ENCODE measurements at places on chromosomes 5 and 9.

GRCh38 chr5:20469792-20470191, 481.8 kb upstream of the CDH18 start:
- DNase-seq = no peak
- H3K4me3 ChIP-seq = no peak overlapping the region
- H3K36me3 ChIP-seq = no peaks in the 10 kb centered on the region

- no peak for DNase-seq
- no peaks in the 10 kb centered on the region for H3K27me3 ChIP-seq
- H3K36me3 ChIP-seq = no peaks in the 10 kb centered on the region
- no peak overlapping the region for H3K4me3 ChIP-seq
- H3K27ac ChIP-seq = no peak overlapping the region
These were observed 128.2 kb upstream of the MYO10 start for GRCh38 chr5:17064241-17064640.

DNA sequence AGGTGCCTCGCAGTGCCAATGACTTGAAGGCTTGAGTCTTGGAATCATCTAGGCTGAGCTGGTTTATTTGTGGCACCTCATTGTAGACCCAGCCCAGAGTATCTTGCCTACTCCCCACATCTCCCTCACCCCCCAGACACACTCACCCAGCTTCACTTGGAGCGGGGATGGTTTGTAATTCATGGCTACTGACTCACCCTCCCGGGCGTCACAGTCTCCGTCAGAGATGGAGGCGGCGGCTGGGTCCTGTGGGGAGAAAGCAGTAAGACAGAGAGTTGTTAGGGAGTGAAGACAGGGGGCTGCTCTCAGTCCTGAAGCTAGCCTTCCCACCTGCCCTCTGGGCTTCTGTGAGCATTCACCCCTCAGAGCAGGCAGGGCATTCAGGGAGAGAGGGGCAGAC, 29.0 kb upstream of the MYORG start:
- H3K4me3 ChIP-seq = no peak overlapping the region
- no peaks in the 10 kb centered on the region for H3K36me3 ChIP-seq
- no peaks in the 10 kb centered on the region for H3K27me3 ChIP-seq
- H3K4me1 ChIP-seq = no peaks in the 10 kb centered on the region

DNA sequence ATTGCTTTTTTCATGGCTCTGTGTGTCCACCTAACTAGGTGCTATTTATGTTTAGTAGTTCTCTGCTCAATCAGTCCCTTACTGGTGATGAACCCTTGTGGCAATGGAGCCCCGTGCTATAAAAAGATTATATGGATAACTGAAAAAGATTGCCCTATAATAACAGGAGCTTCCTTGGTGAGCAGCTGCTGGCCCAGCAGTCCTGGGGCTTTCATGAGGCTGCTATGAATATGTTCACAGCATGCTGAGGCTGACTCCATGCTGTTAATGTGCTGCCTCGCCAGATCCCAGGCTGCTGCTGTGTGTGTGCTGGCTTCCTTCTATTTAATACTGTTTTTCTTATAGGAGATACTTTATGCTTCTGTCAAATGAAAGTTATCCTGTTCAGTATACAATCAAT, 357.5 kb downstream of the TAF11L14 start:
- H3K27ac ChIP-seq = no peak overlapping the region
- H3K36me3 ChIP-seq = no peaks in the 10 kb centered on the region
- H3K27me3 ChIP-seq = no peaks in the 10 kb centered on the region
- H3K4me1 ChIP-seq = no peaks in the 10 kb centered on the region

- no peaks in the 10 kb centered on the region for H3K4me1 ChIP-seq
- H3K4me3 ChIP-seq = no peak overlapping the region
- peaks cover 26% of the 10 kb centered on the region for H3K27me3 ChIP-seq
- H3K27ac ChIP-seq = no peak overlapping the region
- no peak for DNase-seq
- no peaks in the 10 kb centered on the region for H3K36me3 ChIP-seq
These were observed 29.6 kb upstream of the B4GALT1 start for GRCh38 chr9:33196736-33197135.

- DNase-seq = no peak
- no peaks in the 10 kb centered on the region for H3K27me3 ChIP-seq
- H3K4me1 ChIP-seq = peaks cover 16% of the 10 kb centered on the region
- peaks cover 88% of the 10 kb centered on the region for H3K36me3 ChIP-seq
These were observed 22.8 kb upstream of the SLC25A51 start for GRCh38 chr9:37926737-37927118.

DNA sequence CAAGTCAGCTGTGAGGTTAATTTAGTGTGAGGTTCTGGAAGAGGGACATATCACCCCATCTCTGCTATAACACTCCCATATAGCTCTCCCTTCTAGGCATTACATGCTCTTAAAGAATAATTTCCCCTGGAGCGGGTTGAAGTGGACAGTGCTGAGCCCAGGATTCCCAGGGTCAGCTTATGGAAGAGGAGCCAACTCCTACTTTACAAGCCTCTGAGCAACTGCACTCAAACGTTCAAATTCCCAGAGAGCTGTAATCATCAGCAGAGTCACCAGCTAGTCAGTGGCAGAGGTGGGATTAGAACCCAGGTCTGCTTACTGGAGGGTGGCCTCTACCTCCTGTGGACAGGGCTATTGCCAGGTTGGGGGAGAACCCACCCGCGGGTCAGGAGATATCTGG, 1.4 kb downstream of the NEURL1B start:
- peaks cover 38% of the 10 kb centered on the region for H3K27me3 ChIP-seq
- H3K4me3 ChIP-seq = no peak overlapping the region
- no peak for DNase-seq
- no peak overlapping the region for H3K27ac ChIP-seq
- no peaks in the 10 kb centered on the region for H3K36me3 ChIP-seq
- peaks cover 9% of the 10 kb centered on the region for H3K4me1 ChIP-seq

GRCh38 chr5:53766673-53767072, 206.2 kb downstream of the NDUFS4 start:
- peaks cover 10% of the 10 kb centered on the region for H3K4me1 ChIP-seq
- no peak overlapping the region for H3K27ac ChIP-seq
- H3K36me3 ChIP-seq = no peaks in the 10 kb centered on the region
- no peak overlapping the region for H3K4me3 ChIP-seq

DNA sequence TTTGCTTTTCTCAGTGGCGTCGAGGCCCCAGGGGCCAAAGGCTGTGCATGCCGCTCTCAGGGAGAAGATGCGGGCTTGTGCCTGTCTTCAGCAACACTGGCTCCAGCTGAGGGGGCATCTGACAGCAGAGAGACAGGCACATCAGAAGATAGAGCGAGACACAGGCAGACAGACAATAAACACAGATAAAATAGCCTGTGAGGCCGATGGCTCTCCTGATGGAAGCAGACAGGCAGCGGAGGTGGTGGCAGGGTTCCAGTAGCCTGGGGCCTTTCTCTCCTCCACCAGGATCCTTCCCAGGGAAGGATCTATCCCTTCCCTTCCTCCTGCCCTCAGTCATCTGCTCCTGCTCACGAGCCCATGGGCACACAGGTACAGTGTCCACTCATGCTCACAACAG, 16.6 kb upstream of the UNC5A start:
- H3K27ac ChIP-seq = no peak overlapping the region
- no peaks in the 10 kb centered on the region for H3K4me1 ChIP-seq
- H3K4me3 ChIP-seq = no peak overlapping the region

DNA sequence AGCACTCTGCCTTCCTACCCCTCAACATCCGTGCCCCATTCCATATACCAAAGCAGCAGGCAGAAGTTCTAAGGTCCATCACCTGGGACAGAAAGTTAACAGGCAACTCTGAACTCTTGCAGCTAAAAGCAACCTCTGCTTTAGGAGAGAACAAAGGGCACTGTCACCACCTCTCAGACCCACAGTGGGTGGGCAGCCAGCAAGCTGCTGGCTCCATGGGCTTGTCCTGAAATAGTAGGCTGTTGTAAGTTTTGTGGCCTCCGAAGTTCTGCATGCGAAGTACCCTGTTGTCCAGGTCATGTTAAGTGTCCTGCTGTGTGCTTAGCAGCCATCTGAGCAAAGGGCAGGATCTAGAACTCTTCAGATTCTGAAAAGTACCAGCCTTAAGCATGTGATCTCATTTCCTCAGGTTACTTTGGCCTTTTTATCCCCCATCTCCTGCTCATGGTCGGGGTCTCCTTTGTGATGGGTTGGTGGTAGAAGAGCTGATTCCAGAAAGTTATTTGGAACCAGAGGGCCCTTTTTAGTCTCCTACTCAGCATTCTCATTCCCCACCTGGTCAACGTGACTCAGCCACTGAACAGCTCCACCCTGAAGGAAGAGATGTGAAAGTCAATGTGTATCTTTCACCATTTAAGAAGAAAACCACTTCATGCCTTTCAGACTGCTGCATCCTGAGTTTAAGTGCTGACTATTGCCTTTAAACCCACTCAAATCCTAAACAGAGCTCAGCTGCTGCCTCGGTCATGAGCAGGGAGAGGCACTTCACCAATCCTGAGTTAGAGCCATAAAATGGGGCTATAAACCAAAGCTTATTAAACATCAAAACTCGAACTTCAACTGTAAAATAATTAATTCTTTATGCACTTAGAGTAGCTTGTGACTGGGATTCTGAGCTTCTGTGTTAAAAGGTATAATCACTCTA, 121.4 kb downstream of the DPYSL3 start:
- H3K4me3 ChIP-seq = no peak overlapping the region
- DNase-seq = no peak
- no peaks in the 10 kb centered on the region for H3K4me1 ChIP-seq

DNA sequence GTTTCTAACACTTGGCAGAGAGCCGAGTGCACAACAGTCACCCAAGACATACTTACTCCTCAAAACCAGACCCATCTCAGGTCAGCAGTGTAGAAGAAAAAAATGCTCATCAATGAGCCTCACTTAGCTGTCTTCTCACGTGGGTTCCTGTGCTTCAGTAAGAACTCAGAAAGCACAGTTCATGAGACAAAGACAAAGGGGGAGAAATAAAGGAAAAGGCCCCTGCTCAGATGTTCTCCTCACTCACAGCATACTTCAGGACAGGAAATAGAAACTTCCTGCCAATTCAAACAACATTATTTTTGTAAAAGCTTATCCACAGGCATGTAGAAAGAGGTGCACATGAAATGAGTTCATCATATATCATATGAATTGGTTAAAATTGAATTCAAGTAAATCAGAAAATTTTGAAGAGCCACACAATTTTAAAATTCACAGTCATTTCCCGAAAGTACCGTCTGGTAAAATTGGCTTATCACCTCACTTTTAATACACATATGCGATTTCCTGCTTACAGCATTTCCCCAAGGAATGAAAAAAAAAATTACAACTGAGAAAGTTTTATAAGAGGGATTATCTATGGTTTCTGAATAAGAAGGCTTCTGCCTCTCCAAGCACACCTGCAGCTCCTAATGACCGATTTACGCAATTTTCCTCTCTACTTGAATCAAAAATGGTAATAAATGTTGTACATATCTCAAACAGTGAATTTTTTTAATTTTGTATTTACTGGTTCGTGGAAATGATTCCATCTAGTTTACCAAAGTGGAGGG, 328.3 kb downstream of the TMEM167A start:
- H3K4me3 ChIP-seq = no peak overlapping the region
- no peaks in the 10 kb centered on the region for H3K36me3 ChIP-seq
- H3K27ac ChIP-seq = no peak overlapping the region
- 0 out of 3 replicates have a peak, but pooled peaks cover 12% of the 10 kb centered on the region for H3K27me3 ChIP-seq
- DNase-seq = no peak
- no peaks in the 10 kb centered on the region for H3K4me1 ChIP-seq

- no peaks in the 10 kb centered on the region for H3K4me1 ChIP-seq
- no peak overlapping the region for H3K27ac ChIP-seq
- H3K4me3 ChIP-seq = no peak overlapping the region
- H3K36me3 ChIP-seq = no peaks in the 10 kb centered on the region
- no peak for DNase-seq
These were observed 1649.8 kb downstream of the EFNA5 start for GRCh38 chr5:106020894-106021293.

DNA sequence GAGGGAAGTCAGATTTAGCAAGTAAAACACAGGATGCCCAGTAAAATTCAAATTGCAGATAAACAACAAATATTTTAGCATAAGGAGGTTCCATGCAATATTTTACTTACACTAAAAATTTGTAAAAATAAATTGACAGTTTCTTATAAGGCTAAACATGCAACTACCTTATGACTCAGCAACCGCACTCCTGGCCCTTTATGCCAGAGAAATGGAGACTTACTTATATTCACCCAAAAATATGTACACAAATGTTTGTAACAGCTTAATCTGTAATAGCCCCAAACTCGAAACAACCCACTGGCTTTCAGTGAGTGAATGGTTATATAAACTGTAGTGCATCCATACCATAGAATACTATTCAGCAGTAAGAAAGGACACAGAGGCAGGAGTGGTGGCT, 28.6 kb upstream of the TRIM14 start:
- no peaks in the 10 kb centered on the region for H3K27me3 ChIP-seq
- DNase-seq = no peak
- no peak overlapping the region for H3K4me3 ChIP-seq
- no peak overlapping the region for H3K27ac ChIP-seq
- H3K4me1 ChIP-seq = peaks cover 55% of the 10 kb centered on the region

GRCh38 chr5:97891971-97892370, 708.9 kb upstream of the RIOK2 start:
- no peaks in the 10 kb centered on the region for H3K36me3 ChIP-seq
- no peak overlapping the region for H3K4me3 ChIP-seq
- DNase-seq = no peak
- no peaks in the 10 kb centered on the region for H3K4me1 ChIP-seq
- no peak overlapping the region for H3K27ac ChIP-seq
- no peaks in the 10 kb centered on the region for H3K27me3 ChIP-seq

DNA sequence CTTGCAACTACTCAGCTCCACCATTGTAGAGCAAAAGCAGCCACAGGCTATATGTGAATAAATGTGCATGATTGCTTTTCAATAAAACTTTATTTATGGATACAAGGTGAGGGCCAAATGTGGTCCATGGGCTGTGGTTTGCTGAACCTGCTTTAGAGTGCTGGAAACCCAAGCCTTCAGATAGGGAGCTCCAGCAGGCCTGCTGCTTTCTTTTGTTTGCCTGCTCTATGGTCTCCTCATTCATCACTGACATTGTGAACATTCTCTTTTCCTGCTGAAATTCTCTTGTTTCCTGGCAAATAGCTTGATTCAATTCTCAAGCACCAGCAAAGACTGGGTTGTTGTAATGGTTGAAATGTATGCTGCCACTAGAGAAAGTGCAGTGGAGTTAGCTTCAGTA, 26.0 kb downstream of the EGFLAM start:
- H3K27me3 ChIP-seq = no peaks in the 10 kb centered on the region
- H3K36me3 ChIP-seq = no peaks in the 10 kb centered on the region
- H3K4me1 ChIP-seq = no peaks in the 10 kb centered on the region
- H3K4me3 ChIP-seq = no peak overlapping the region
- H3K27ac ChIP-seq = no peak overlapping the region

DNA sequence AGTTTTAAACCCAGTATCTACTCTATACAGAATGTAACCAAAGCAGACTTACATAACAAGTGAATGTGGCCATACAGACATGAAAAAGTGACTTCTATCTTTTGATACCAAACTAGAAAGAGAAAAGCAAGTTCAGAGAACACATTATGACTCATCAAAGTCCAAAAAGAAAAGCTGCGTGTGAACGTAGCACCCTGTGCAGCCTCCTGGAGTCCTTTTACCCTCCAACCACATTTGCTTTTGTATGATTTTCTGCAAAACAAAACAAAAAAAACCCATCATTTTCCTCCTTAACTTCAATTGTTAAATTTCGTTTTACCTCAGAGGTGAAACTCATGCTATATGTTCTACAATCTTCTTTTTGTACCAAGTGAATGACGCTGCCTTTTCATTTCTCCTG, 2.8 kb upstream of the SMARCA2 start:
- H3K4me1 ChIP-seq = peaks cover 7% of the 10 kb centered on the region
- no peak for DNase-seq
- H3K27ac ChIP-seq = no peak overlapping the region
- no peaks in the 10 kb centered on the region for H3K27me3 ChIP-seq

GRCh38 chr5:98500811-98501210, 272.7 kb upstream of the RGMB start:
- no peak overlapping the region for H3K27ac ChIP-seq
- H3K36me3 ChIP-seq = no peaks in the 10 kb centered on the region
- no peak for DNase-seq
- peaks cover 10% of the 10 kb centered on the region for H3K4me1 ChIP-seq
- H3K4me3 ChIP-seq = no peak overlapping the region

All from HepG2 (cell line).